ENCODE measurements at places on chromosomes 12 and 14.

DNA sequence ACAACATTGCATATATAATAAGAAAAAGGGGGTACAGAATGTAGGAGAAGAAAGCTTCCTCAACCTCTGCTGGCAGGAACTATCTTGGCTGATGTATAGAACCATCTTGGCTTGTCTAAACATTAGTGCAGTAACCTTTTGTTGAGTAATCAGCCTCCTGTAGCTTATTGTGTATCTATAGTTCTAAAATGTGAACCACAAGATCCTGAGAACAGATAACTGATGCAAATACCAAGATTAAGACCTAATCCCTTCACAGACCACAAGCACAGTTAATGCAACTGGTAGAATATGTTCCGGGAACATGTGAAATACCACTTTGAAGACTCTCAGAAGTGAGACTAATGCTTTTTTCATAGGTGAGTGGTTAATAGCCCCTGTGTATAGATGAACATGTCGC lies 50.7 kb upstream of the KCNC2 start:
- DNase-seq: peak; percentile 14

- DNase-seq: no peak
Observed at GRCh38 chr12:94644141-94644979, 6.0 kb downstream of the TMCC3 start.

DNA sequence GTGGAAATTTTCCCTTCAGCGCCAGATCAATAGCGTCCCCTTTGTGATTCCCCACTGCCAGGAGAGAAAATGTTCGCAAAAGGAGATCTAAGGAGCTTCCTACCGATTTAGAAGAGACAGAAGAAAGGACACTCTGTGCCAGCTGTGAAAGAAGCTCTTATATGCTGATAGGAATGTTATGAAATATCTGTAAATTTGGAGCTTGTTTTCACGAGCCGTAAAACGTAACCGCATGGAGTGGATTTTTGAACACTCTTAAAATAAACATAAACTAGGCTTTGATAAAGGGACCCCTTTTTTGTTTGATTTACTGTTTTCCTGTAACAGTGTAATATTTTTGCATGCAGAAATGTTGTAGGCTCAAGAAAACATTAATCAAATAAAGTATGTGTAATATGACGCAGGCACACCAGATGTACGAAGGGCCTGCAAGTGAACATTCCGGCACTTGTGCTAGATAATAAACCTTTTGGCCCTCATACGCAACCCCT lies 346.8 kb downstream of the ETNK1 start:
- DNase-seq: no peak

- DNase-seq: peak; percentile 64
Observed at GRCh38 chr14:22994762-22995275, 12.5 kb upstream of the AJUBA start.

- no peak for DNase-seq
Observed at GRCh38 chr12:14960548-14961465, 594 bp downstream of the ARHGDIB start.

DNA sequence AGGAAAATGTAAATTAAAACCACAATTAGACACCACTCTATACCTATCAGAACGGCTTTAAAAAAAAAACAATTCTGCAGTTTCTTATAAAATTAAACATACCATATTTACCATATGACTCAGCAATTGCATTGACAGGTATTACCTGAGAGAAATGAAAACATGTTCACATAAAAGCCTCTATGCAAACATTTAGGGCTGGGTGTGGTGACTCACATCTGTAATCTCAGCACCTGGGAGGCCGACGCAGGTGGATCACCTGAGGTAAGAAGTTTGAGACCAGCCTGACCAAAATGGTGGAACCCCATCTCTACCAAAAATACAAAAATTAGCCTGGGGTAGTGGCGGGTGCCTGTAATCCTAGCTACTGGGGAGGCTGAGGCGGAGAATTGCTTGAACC lies 41.1 kb downstream of the SPTB start:
- no peak for DNase-seq

- no peak for DNase-seq
Observed at GRCh38 chr14:104245723-104246122, 107.3 kb downstream of the KIF26A start.

GRCh38 chr12:13093191-13093847 lies 10.1 kb downstream of the GSG1 start:
- DNase-seq: no peak

GRCh38 chr14:38873941-38874612 lies 229.0 kb downstream of the SEC23A start:
- DNase-seq: no peak

- DNase-seq: no peak
Observed at GRCh38 chr14:70190156-70190555, 1.4 kb upstream of the SLC8A3 start.

DNA sequence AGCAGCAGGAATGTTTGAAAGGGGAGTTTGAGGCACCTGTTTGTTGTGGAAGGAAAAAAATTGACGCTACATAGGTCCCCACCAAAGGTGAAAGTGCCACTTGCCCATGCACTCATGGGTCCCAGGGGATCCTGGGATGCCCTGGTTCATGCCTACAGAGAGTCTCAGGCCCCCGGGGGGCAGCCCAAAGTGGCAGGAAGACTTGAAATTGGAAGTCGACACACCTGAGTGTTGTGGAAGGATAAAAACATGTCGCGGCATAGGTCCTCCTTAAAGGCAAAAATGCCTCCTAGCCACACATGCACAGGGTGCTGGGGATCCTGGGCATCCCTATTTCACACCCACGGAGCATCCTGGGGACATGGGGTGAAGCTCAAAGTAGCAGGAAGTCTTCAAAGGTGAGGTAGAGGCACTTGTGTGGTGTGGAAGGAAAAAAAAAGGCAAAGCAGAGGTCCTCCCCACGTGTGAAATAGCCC lies 576.1 kb downstream of the ALG10 start:
- DNase-seq: no peak

DNA sequence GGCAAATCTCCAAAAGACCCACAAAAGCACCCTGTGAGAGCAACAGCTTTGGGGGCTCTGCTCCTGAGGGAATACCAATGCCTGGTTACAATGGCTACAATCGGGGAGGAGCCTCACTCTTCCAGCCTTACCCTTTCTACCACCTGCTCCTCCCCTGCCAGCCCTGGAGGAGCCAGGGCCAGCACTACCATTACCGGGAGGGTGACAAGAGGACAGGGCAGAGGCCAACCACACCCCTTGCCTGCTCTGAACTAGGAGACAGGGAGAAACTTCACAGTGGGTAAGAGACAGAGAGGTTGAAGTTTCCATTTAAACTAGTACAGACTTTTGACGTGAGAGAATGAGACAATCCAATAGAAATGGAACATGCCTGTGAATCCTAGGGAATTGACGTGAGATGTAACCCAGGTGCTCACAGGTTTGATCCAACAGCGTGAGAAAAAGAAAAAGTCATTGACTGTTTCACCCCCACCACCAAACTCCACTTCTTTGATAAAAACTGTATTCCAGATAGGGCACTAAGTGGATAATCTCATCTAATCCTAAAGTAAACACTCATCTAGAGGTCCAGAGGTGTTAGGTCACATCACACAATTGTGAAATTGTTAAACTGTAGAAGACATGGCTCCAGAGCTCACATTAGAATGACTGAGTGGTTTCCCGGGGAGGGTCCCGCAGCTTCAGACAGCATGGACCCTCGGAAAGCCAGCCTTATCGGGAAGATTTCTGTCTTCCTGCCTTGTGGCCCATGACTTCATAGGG lies 8.4 kb upstream of the TC2N start:
- DNase-seq: no peak

DNA sequence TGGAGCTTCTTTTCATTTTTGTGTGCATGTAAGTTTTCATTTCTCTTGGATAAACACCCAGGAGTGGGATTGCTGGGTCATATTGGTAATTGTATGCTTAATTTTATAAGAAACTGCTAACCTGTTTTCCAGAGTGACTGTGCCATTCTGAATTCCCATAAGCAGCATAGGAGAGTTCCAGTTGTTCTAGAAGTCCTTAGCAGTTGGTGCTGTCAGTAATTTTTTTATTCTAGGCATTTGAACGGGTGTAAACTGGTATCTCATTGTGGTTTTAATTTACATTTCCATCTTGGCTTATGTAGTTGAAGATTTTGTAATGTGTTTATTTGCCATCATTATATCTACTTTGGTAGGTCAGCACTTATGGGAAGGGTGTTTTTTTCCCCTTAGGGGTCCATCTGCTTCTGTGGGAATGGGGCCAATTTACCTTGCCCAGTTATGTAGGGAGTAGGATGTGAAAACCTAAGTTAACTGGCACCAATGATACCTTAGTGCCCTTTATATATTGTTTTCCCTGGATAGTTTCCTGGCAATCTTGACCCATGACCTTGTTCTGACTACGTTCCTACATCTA lies 202.9 kb downstream of the AKAP6 start:
- no peak for DNase-seq
